Activated T-helper 1 cell treated with Interleukin-2 at 50 U/mL for 16 hours (primary cell): ENCODE measurements at places on chromosomes 2 and 18.

GRCh38 chr2:219533930-219534661, 9.5 kb downstream of the CHPF start:
- DNase-seq = no peak

- DNase-seq = no peak
Measured at GRCh38 chr2:121365061-121365460, 80.1 kb upstream of the TFCP2L1 start.

GRCh38 chr2:67898595-67898994, 164.2 kb downstream of the C1D start:
- DNase-seq = no peak

GRCh38 chr18:70195014-70195614, 10.4 kb downstream of the RTTN start:
- DNase-seq = no peak

DNA sequence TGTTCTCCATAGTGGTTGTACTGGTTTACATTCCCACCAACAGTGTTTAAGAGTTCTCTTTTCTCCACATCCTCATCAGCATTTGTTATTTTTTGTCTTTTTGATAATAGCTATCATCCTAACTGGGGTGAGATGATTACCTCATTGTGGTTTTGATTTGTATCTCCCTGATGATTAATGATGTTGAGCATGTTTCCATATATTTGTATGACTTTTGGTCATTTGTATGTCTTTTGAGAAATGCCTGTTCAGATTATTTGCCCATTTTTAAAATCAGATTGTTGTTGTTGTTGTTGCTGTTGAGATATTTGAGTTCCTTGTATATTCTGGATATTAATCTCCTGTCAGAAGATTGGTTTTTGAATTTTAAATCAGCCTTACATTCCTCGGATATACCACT, 147.5 kb downstream of the NCOA1 start:
- DNase-seq = no peak

DNA sequence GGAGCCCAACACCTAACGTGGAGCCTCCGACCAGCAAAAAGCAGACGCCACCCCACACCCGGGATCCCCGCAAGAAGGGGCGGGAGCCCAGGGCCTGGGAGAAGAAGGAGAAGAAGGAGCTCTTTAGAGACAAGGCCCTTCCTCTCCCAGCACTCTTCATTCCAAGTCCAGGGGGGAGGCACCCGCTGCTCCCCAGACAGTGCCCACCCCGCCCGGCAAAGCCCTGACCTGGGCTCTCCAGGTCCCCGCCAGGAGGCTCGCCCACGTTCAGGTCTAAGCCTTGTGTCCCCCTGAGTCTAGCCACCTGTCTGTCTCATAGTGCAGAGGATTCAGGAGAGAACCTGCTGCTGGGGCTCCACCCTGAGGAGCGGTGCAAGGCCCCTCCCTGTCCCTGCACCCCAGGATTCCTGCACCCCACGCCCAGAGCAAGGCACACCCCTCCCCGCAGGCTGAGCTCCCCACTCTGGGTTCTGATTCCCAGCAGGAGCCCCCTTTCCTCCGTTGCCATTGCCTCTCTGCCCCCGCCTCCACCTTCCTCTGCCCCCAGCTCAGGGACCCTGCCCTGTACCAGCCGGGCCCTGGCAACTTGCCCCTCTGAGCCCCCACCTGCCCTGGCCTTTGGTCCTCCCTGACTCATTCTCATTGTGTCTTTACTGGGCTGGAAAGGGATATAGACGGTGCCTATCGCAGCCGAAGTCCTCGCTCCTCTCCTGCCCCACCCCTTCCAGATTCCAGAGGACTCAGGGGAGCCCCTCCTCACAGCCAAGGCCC, 33.5 kb upstream of the GPC1 start:
- DNase-seq = no peak

DNA sequence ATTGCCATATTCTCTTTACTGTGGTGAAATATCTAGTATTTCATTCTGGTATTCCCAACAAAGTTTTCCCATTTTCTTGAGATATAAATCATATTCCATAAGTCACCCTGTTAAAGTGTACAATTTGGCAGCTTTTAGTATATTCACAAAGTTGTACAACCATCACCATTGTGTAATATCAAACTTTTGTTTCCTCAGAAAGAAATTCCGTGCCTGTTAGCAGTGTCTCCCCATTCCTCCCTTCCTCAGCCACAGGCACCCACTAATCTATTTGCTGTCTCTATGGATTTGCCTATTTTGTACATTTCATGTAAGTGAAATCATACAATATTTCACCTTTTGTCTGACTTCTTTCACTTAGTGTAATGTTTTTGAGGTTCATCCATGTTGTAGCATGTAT, 19.7 kb downstream of the NCOA1 start:
- no peak for DNase-seq

GRCh38 chr2:237154082-237154638, 68.5 kb downstream of the COPS8 start:
- peak; percentile 13 for DNase-seq

DNA sequence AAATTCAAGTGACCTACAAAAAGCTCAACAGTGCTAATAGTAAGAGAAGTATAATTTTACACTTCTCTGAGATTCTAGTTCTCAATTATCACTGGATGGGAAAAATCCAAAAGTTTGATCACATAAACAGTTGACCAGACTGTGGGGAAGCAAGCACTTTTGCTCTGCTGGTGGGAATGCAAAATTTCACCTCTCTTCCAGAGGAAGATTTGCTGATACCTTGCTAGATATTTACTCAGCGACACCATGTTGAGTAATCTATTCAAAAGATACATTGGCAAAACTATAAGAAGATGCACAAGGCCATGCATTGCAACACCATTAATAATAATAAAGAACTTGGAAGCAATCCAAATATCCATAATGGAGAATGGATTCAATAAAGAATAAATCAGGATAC, 204.4 kb downstream of the MREG start:
- DNase-seq = no peak

DNA sequence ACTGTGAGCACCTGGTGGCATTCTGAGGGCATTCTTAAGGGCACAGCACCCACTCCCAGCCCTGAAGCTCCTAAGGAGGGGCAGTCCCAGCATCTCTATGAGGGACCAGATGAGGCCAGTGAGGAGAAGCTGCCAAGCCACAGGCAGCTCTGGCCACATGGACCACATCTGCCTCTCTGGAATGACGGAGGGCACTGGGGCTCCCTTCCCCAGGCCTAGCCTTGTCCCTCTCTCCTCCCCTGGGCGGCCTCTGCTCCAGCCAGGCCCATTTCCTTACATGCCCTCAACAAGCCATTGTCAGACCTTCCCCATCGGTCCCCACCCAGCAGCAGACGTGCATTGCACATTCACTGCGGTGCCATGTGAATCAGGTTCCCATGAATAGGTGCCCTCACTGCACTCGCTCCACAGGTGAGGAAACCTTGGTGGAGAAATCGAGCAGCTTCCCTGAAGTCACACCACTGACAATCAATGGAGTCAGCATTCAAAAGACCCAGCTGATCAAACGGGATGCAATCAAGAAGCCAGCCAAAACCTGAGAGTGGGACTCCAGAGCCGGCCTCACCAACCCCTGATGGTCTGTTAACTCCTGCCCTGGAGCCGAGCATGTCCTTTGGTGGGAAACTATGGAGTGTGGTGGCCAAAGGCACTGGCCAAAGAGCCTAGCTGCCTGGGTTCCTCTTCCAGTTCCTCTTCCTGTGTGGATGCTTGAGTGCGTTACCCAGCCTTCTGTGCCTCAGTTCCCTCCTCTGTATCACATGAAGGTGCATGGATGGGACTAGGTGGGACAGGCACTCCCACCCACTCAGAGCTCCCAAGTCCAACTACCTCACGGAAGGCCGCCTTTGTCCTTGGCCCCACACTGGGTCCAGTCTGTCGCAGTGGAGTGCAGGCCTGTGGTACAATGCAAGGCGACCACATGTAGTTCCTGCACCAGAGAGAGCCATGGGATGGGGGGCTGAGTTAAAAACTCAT, 147.3 kb downstream of the ZFP36L2 start:
- no peak for DNase-seq

DNA sequence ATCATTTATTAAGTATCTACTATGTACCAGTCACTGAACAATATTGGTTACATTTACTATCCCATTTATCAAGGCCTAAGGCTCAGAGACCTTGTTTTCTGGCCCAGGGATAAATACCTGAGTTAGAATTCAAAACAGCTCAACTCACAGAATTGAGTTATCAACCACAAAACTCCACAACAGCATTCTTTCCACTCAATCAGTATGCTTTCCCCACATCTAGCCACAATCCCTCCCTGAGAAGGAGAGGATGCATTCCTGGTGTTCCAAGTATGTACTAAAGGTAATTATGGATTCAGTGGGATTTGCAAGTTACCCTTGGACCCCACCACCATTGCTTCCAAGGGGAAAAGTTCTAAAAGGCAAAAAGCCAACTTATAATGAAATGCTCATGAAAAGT, 104.2 kb upstream of the PID1 start:
- DNase-seq = no peak

DNA sequence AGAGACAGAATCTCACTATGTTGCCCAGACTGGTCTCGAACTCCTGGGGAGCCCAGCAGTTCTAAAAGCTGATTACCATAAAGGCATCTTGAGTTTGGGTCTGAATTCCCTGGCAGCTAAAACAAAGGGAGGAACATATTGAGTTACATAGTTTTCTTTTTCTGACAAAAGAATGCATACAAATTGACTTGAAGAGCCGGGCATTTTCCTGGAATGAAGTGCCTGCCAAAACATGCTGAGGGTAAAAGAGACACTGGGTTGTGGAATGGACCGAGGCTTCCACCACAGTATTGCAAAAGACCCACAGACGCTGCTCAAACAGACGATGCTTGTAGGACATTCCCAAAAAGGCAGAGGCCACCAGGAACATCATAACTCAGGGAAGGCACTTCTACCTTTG, 35.1 kb upstream of the ROCK2 start:
- DNase-seq = no peak

GRCh38 chr2:120826260-120826648, 90.6 kb downstream of the GLI2 start:
- no peak for DNase-seq

DNA sequence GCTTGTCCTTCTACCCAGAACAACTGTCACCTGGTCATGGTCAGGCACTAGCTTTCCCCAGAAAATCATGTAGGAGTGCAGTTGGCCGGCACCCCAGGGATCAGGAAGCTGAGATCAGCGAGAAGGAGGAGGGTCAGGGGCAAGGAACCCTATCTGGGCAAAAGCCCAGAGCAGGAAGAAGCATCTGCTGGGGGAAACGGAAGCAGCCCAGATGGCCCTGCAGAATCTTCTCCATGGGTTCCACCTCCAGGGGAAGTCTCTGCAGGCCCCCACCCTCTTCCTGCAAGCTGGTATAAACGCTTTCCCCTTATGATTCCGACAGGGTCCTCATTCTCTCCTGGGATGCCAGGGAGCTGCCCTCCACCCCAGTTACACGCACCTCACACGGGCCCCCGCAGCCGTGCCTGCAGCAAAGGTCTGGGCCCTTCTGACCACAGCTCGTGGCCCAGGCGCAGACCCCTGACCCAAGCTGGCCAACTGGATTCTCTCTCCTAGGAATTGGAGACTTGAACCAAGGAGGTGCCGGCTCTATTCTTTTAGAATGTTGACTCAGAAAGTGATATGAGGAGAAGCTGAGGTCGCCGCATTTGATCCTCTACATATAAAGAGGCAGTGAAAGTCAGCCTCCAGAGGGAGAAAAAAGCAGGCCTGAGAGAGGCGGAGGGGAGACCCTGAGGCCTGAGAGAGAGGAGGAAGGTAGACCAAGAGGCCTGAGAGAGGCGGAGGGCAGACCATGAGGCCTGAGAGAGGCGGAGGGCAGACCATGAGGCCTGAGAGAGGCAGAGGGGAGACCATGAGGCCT, 71.0 kb downstream of the STPG4 start:
- DNase-seq = no peak

DNA sequence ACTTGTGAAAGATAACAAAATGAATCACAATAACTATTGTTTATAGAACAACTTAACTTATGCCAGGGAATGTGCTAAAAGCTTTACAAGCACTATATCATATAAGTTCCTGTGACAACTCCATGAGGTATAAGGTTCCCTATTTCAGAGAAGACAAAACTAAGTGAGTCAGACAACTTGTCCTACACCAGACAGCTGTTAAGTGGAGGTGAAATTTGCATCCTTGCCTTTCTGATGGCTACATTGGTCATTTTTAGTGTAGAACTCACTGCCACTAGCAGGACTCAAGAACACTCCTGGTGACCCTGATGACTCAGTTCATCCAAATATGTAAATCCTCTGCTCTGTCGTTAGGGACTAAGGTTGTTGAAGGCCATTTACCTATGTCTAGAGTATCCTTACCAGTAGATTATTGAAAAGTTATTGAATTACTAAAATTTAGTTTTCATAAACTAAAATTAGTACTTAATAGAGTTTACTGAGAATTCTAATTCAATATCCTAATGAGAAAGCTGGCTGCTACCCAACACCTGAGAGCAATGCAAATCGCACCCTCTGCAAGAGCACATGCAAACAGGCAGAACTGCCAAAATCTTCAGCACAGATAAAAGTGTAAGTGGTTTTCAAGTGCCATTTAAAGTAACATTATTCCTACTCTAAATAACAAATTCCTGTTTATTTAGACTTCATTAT, 636.2 kb downstream of the NRXN1 start:
- no peak for DNase-seq

DNA sequence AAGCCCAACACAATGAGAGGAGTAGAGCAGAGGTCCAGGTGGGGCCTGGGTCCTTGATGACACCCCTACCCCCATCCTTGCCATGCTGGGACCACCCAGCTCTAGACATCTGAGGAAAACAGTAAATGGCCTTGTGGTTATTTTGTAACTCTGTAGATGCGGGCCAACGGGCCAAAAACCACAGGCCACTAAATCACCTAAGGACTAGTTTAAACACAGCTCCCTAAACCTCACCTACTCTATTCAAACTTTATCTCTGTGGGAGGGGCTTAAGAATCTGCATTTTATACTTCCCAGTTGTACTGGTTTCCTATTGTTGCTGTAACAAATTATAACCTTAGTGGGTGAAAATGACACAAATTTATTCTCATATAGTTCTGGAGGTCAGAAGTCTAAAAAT, 19.0 kb upstream of the SERTAD2 start:
- DNase-seq = no peak

DNA sequence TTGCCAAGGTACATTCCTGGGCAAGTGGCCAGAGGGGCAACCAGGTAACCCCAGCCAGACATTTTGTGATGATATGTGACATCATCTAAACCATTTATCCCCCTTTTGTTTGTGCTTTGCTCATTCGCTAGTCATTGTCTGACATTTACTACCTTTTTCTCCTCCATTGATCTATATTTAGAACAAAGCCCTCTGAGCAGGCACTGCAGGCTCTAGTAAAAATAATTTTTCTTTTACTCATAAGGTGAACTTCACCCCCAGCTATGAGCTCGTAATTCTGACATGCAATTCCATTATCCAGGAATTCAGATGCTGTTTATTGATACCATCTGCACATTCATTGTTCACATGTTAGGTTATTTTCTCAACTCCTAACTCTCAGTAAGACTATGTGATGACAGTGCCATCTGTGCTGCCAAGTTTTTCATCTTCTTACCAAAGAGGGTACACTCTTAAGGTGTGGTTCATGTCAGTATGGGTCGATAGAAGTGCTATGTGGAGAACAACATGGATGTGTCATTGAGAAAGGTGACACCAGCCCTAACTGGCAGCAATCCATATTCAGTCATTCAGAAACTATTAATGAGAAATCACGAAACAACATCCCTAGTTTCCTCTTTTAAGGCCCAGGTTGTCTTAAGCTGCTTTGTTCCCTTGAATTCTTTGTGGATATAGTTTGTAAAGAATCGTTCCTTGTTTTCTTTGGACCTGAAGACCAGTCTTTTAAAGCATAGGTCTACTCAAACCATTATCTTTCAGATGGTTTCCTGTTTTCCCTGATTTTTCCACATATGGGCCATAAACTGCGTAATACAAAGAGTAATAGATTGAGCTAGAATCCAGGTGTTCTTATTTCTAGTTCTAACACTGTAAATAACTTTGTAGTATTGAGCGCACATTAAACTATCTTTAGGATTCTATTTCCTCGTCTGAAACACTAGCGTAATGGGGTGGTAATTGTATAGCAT, 978.1 kb upstream of the CDH2 start:
- no peak for DNase-seq
